ENCODE measurements at places on chromosomes 5 and 9.

GRCh38 chr9:110744715-110745384, 76.3 kb downstream of the MUSK start:
- DNase-seq, result peak; percentile 97

DNA sequence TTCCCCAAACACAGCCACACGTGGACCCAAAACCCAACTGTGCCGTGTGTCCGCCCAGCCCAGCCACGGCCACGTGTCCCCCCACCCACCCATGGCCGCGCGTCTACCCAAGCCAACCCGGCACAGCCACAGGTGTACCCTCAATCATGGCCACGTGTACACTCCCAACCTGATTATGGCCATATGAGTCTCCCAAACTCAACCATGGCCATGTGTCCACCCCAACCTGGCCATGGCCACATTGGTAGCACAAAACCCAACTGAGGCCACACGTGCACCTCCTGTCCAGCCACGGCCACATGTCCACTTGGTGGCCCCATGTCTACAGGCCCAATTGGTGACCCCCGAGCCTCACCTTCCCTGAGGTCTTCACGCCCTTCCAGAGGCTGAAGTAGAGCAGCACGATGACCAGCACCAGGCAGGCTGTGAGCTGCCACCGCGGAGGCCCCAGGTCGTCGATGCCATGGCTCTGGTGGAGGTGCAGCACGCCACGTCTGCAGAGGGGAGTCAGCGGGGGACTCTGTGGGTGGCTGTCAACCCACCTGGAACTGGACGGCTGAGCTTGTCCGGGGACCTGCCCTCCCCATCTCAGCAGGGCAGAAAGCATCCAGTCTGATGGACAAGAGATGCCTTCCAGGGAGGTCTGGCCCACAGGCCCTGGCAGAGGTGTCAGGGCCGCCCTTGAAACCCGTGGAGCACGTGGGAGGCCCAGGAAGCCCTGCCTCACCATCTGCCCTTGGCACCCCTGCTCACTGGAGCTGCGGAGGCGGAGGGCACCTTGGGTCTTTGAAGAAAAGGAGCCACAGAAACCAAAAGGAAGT, 23.5 kb downstream of the SLC6A3 start:
- DNase-seq, result no peak

- DNase-seq, result peak; percentile 43
Observed at GRCh38 chr5:33049298-33049697, 338.2 kb downstream of the NPR3 start.

DNA sequence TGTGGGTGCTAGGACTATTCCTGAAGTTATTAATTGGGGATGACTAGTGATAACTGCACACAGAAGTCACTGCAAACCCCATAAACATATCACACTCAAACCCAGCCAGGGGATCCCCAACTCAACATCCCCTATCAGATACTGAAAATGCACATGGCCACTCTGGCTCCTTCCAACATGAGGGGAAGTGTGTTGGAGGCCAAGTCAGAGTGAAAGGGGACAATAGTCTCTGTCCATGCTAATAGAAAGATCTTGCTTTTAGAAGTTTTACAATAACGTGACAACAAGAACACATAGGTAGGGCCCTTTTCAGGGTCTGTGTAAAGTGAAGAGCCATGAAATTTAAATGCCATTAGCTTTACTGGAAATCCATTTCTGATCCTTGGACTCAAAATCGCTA, 98.8 kb upstream of the SEMA6A start:
- no peak for DNase-seq

GRCh38 chr9:7489036-7489435, 310.5 kb downstream of the DMAC1 start:
- DNase-seq, result no peak

Data from EH (cell line).